ENCODE measurements at places on chromosomes 7 and 10.

DNA sequence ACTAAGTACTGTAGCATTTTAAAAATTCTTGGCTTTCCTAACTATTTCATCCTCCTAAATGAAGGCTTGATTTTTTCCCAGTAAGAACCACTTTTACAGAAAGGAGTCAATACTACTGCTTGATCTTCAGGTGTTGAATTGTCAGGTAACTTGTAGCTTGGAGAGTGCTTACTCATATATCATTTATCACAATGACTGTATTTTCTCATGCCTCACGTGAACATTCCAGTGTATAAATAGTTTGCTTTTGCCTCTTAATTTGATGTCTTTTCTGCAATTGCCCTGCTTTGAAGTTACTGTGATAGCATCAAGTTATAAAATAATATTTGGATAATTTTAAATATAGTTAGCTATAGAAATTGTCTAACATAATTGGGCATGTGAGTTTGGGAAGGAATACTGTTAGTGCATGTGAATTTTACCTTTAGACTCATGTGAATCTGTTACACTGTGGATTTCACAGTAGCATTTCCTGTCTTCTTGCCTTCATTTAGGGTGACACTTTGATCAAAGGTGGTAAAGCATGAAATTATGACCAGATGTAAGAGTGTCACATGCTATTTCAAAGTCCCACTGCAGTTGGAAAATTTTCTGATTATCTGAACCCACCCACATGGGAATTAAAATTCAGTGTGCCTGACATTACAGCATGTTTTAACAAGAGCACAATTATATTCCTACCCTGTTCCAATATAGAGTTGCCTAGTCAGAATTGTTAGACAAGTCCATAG lies 962.8 kb downstream of the DNAJB9 start:
- no peak for DNase-seq

DNA sequence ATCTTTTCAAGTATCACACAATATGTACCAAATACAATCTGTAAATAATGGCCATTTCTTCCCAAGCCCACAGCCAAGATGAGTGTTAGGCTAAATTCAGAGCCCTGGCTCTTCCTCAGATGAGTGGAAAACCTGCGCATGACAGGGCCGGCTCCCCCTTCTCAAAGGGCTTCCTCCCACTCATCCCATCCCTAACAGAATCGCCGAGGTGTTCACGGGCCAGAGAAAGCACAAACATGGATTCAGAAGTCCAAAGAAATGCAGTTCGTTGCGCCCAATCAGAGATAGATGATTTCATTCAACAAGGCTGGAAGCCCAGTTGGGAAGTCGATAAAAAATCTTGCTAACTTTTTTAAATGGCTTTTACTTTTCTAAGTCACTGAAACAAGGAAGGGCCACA lies 121.8 kb downstream of the UBE2H start:
- no peak for DNase-seq

DNA sequence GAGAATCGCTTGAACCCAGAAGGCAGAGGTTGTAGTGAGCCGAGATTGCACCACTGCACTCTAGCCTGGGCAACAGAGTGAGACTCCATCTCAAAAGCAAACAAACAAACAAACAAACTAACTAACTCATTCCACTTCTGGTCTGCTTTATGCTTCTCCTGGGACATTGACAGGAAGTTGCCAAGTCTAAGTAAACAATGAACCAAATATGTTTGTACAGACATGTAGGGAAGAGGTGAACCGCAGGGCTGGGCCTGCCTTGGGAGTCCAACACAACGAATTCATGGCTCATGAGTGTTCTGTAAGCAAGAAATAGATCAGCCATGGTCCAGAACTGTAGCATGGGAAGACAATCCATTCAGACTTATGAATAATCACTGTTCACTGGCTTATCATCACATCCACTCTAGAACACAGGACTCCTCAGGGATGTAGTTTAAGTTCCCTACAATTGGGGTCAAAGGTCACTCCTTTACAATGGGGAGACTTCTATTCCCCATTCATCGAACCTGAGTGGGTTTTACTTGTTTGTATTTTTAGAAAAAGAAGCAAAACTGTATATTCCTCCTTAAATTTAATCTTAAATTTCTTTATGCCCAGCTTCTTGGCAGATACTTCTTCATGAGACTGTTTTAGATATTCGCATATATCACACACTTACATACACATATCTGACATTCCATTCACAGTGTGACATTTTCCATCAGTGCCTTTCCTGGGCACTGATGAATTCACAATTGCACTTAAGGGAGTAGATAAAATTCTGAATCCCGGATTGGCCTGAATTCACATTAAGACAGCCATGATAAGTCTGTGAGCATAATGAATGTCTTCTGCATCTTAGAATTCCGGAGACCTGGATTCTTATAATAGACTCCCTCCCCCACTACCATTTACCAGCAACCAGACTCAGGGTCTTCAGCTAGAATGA lies 159.1 kb upstream of the EEPD1 start:
- DNase-seq: no peak

- DNase-seq: no peak
Observed at GRCh38 chr7:53302496-53303246, 267.2 kb downstream of the POM121L12 start.

DNA sequence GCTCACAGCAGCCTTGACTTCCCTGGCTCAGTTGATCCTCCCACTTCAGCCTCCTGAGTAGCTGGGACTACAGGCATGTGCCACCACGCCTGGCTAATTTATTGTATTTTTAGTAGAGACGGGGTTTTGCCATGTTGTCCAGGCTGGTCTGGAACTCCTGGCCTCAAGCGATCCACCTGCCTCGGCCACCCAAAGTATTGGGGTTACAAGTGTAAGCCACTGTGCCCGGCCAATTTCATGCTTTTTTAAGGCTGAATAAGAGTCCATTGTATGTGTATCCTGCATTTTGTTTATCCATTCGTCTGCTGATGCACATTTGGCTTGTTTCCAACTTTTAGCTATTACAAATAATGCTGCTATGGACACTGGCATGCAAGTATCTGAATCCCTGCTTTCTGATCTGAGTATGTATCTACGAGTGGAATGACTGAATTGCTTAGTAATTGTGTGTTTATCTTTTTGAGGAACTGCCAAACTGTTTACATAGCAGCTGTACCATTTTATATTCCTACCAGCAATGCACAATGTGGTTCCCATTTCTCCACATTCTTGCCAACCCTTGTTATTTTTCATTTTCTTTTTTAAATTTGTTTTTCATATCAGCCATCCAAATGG lies 37.3 kb upstream of the TPST1 start:
- no peak for DNase-seq

DNA sequence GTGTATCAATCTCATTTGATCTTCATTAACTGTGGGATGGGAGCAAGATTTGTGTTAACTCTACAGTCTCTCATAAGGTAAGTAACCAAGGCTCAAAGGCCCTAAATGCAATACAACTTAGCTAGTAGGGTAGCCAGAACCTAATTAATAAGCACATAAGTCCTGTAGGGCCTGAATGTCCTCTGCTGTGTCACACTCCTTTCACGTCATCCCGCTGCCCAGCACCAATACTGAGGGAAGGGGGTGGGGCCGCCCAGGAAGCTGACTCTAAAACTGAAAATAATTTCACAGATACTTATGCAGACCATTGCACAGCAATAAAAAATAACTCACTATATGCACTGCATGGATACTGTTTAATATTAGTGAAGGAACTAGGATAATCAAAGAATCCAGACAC lies 13.7 kb downstream of the CCDC6 start:
- no peak for DNase-seq

- no peak for DNase-seq
Observed at GRCh38 chr10:77500754-77501151, 136.9 kb downstream of the KCNMA1 start.

DNA sequence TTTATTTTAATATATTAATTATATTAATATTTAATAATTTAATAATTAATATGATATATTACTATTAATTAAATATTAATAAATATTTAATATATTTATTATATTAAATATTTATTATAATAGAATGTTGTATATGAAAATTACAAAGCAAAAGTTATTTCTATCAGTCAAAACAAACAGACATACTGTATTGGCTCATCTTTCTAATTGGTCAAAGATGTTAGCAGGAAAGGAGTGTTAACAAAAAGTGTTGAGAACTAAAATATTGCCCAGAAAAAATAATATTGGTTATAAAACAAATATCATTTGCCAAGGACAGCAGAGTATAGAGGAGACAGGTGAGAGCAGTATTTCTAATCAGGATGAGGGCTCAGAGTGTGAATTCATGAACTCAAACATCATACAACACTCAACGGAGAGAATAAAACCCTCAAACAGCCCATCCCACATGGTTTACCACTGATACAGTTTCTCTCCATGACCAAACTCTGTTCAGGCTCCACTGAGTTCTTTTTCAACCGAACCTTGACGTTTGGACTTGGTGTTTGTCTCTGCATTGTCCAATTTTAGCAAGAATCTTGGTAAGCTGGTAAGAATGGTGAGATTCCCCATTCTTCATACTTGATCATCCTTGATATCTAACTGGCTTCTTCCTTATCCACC lies 58.0 kb downstream of the TSPAN12 start:
- DNase-seq: no peak

GRCh38 chr10:387909-388660 lies 252.8 kb downstream of the ZMYND11 start:
- DNase-seq: no peak

DNA sequence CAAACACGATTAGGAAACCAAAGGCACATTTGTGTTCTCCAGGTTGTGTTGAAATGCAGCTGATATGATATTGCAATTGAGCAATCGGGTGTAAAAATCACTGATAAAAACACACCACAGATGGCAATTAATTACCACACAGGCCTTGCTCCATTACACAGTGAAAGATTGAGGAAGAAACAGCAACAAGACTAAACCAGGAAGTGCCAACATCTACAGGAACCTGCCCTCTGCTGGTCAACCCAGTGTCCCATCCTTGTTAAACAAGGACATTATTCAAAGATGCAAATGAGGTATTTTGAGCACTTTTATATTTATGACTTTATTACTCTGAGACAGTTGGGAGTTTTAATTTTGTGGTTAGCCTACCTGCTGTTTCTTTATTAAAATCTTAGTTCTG lies 765.6 kb upstream of the GHITM start:
- peak; percentile 4 for DNase-seq

DNA sequence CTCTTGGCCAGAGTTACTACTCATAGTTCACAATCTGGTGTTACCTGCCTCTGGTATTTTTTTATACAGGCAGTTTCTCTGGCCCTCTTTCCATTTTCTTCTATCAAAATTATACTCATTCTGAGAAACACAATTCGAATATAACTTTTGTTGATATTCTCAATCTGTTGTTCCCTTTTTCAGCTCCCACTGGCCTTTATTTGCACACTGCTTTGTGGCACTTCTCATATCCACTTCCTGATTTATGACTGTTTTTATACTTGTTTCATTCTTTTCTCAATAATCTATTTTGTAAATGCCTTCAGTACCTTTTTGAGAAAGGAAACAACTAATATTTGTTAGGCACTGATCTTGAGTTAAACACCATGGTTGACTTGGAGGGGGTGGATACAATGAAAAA lies 93.8 kb upstream of the HDAC9 start:
- DNase-seq: no peak
